ENCODE measurements at places on chromosomes 5 and 9.

DNA sequence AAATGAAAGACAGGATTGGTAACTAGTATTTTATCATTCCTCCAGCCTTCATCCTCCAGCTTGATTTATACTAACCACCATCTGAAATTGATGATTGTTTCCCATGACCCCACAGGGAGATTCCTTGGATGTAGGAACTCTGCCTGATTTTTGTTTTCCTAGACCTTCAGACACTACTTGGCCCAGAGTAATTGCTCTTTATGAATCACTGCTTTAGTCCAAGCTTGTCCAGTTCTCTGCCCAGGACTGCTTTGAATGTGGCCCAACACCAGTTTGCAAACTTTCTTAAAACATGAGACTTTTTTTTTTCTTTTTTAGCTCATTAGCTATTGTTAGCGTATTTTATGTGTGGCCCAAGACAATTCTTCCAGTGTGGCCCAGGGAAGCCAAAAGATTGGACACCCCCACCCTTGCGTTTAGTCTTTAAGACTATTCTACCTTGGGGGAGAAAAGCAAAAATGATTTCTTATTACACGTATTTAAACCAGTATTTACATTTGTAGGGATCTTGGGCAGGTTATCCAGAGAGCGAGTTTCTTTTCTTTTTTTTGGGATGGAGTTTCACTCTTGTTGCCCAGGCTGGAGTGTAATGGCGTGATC lies 18.4 kb downstream of the BASP1 start:
- no peak for DNase-seq

GRCh38 chr9:94783102-94783682 lies 56.7 kb downstream of the AOPEP start:
- DNase-seq: peak; percentile 65

DNA sequence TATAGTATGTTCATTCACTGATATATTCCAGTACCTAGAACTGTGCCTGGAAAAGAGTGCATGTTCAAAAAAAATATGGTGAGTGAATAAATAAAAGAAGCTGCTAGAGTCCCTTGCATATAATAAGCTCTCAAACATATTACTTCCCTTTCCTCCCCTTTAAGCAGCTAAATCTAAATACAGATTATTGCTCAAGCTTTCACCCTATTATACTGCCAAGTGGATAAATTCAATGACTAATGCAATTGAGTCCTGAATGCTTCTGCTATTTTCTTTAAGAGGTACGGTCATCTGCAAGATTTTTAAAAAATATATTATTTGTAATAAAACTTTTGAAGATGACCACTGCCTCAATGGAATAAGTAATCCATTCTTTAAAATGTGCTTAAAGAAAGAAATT lies 248.4 kb downstream of the PLK2 start:
- no peak for DNase-seq

DNA sequence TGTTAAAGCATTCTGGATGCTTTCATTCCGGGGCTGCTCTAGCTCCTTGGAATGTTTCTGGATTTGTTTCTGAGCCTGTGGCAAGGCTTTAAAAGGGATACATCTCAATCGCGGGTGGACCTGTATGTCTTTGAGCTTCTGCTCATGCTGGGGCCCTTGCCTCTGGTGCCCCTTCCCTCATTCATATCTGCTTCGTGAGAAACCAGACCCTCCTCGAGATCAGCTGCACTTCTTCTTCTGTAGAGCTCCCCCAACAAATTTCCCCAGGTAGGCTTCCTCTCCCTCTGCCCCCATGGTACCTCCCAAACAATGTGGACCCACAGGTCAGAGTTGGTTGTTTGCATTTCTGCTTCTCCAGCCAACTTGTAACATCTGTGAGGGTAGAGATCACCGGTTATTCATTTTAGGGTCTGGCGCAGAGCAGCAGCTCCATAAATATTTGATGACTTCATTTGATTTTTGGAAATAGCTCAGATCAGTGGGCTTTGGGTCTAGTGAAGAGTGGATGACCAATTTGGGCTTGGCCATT lies 6.6 kb downstream of the ZNF618 start:
- DNase-seq: no peak

GRCh38 chr5:165227515-165227914 lies 1722.1 kb downstream of the MAT2B start:
- DNase-seq: no peak

DNA sequence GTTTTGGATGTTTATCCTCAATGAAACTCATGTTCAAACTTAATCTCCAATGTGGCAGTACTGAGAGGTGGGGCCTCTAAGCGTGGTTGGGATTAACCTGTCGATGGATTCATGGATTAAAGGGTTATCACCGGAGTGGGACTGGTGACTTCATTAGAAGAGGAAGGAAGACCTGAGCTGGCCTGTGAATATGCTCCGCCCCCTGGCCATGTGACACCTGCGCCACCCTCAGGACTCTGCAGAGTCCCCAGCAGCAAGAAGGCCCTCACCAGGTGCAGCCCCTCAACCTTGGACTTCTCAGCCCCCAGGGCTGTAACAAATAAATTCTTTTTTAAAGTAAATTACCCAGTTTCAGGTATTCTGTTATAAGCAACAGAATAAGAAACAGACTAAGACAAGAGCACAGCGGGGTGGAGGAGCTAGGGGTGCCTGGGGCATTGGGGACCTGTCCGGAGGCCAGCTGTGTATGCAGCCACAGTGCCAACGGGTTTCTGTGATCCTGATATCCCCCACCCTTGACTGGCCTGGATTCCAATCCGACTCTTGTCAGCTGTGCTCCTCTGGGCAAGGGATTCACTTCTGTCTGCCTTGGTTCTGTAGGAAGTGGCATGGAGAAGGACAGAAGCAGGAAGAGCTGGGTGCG lies 3.2 kb upstream of the MAPK9 start:
- DNase-seq: no peak

DNA sequence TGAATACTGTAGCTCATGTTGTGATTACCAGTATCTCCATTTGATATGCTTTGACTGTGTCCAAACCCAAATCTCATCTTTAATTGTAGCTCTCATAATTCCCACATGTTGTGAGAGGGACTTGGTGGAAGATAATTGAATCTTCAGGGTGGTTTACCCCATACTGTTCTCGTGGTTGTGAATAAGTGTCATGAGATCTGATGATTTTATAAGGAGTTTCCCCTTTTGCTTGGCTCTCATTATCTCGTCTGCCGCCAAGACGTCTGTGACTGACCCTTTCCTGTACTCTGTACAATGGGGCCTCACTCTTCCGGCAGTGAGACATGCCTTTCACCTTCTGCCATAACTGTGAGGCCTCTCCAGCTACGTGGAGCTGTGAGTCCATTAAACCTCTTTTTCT lies 59.3 kb downstream of the TRIO start:
- no peak for DNase-seq

GRCh38 chr5:34053133-34053532 lies 10.1 kb upstream of the C1QTNF3 start:
- no peak for DNase-seq

GRCh38 chr5:107223066-107223465 lies 447.7 kb downstream of the EFNA5 start:
- DNase-seq: no peak

DNA sequence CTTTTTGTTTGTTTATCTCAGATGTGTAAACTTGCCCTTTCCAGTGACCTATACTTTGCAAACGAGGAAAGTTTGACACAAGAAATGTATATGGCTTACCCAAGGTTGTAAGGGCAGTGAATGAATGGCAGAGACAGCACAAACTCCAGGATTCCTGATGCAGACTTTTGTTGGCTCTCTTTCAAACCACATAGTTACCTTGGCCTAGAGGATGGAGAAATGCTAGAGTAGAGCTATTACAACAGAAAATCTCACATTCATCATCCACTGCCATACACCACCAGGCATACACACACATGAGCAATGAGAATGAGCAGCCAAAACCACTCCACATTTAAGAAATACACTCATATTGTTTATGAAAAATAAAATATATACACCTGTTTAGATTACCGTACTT lies 387.0 kb downstream of the TLR4 start:
- DNase-seq: no peak

- DNase-seq: no peak
Measured at GRCh38 chr5:7529880-7530279, 133.9 kb downstream of the ADCY2 start.

GRCh38 chr9:37528652-37529471 lies 43.1 kb downstream of the POLR1E start:
- no peak for DNase-seq

DNA sequence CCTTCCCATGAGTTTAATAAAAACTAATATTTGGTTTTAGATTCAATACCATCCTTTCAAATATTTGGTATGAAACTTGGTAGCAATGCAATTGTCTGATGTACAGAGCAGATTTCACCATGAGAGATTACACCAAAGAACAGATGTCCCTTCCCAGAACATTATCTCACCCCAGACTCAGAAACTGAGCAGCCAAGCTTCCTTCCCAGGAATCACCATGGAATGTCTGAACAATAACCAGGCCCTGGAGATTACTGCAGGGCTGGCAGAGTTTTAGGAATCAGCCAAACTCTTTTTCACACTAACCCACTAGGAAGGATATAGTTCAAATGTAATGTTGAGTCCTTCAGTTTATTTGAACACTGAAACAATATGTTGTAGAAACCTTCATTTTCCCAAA lies 23.9 kb downstream of the CLTA start:
- no peak for DNase-seq

DNA sequence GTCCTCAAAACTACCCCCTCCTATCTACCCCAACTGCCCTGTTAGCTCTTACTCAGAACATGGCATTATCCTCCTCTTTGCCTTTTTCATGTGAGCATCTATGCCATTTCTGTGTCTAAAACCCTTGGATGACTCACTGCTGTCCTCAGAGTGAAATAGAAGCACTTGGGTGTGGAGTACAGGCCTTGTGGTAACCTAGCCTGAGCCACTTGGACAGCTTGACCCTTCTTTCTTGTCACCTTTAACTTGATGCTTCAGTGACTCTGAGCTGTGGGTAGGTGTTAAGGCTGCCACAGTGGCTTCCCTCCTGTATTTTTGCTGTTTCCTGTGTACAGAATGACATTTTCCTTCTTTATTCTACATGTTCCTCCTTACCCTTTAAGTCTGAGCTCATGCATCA lies 391.4 kb downstream of the SH3GL2 start:
- DNase-seq: no peak

DNA sequence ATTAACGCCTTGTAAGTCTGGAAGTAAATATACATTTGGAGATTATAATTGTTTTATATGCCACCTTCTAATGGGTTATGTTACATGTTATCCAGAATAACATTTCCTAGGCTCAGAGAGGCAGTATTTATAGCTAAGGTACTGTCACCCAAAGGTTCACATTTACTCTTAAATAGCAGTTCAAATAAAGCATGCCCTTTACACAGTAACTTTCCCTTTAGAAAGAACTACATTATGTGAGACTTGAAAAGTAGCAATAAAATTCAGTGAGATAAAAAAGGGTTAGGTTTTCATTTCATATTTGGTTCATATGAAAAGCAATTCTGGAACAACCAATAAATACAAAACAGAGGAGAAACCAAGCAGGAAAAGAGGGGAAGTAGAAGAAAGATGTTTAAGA lies 35.1 kb downstream of the SKIC3 start:
- DNase-seq: no peak

DNA sequence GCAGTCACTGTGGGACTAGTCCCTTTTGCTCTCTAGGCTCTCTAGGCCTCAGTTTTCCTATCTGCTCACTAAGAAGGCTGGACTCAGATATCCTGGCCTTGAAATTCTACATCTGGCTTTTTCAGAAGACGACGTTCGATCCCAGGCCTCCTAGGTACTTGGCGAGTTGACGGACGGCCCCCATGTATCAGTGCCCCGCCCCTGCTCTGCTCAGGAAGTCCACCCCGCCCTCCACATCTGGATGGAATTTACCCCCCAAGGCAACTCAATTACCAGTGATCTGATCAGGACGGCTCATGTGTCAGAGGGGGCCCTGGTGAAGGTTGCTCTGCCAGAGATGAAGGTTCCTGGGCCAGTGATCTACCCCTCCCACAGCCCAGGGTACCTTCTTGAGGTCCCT lies 44.1 kb upstream of the SYNPO start:
- no peak for DNase-seq

- no peak for DNase-seq
Measured at GRCh38 chr5:88727705-88728313, 155.2 kb downstream of the MEF2C start.

GRCh38 chr5:167348251-167348926 lies 943.1 kb upstream of the WWC1 start:
- DNase-seq: no peak

GRCh38 chr5:122849771-122850170 lies 4.4 kb downstream of the SNX24 start:
- no peak for DNase-seq

GRCh38 chr5:141420855-141421488 lies at the start of gene PCDHGA11:
Gene PCDHGA11, plus strand, starts transcription at chr5:141421051. Its CDS starts 177 bp downstream, at chr5:141421228.
- no peak for DNase-seq

- no peak for DNase-seq
Measured at GRCh38 chr5:163623524-163623923, 118.1 kb downstream of the MAT2B start.

GRCh38 chr9:74361508-74361907 lies 135.6 kb upstream of the RORB start:
- DNase-seq: no peak

GRCh38 chr5:50699737-50700136 lies 33.3 kb downstream of the PARP8 start:
- no peak for DNase-seq

DNA sequence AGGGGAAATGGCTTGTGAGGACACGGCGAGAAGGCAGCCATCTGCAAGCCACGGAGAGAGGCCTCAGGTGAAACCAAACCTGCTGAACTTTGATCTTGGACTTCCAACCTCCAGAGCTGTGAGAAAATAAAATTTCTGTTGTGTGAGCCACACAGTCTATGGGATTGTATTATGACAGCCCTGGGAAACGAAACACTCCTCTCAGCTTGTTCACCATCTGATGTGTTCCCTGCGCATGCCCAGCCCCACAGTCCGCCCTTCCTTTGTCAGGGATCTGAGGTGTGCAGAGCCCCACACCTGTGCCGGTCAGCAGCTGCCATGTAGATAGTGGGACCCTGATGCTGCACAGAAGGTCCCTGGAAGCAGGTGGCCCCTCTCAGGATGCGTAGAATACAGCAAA lies 34.1 kb downstream of the PLPP7 start:
- DNase-seq: no peak

DNA sequence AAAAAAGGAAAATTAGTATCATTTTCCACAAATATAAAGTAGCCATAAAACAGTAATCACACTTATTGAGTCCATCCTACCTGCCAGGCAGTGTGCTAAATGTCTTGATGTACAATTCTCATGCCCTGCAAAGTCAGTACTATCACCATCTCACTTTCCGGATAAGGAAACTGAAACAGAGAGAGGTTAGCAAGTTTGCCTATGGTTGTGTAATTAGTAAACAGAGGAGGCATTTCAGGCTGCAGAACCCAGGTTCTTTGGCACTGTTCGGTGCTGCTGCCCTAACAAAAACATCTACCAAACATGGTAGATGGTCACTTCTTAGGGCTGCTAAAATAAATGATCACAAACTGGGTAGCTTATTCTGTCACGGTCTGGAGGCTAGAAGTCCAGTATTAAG lies 22.6 kb downstream of the PLAC8L1 start:
- no peak for DNase-seq
